CD4-positive, alpha-beta T cell treated with Interleukin-15 for 4 hours (primary cell): ENCODE measurements at places on chromosomes 12 and 14.

DNA sequence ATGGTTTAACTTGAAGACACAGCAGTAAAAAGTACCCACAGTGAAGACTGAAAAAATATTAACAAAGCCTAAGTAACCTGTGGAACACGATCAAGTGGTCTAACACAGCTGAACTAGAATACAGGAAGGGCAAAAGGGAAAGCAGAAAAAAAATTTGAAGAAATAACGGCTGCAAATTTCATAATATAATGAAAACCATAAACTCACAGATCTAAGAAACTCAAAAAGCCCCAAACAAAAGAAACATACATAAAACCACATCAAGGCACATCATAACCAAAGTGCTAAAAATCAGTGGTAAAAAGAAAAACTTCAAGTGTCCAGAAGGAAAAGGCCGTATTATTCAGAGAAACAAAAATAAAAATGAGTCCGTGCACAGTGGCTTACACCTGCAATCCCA lies 30.9 kb downstream of the SPPL3 start:
- no peak for DNase-seq

DNA sequence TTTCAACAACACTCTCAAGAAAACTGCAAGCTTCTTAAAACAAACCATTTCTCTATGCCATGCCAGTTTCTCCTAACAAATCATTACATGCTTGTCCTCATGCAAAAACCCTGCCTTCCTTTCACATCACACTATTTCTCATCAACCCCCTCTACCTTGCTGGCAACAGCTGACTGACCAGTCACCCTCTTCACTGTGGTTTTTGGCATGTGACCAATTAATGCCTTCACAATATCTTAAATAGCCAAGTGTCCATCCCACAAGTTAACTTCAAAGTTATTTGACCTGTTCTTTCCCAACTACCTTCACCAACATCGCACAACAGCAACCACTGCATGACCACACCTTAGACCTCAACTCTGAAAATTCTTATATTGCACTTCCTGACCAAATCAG lies 159.6 kb downstream of the CEP128 start:
- no peak for DNase-seq

DNA sequence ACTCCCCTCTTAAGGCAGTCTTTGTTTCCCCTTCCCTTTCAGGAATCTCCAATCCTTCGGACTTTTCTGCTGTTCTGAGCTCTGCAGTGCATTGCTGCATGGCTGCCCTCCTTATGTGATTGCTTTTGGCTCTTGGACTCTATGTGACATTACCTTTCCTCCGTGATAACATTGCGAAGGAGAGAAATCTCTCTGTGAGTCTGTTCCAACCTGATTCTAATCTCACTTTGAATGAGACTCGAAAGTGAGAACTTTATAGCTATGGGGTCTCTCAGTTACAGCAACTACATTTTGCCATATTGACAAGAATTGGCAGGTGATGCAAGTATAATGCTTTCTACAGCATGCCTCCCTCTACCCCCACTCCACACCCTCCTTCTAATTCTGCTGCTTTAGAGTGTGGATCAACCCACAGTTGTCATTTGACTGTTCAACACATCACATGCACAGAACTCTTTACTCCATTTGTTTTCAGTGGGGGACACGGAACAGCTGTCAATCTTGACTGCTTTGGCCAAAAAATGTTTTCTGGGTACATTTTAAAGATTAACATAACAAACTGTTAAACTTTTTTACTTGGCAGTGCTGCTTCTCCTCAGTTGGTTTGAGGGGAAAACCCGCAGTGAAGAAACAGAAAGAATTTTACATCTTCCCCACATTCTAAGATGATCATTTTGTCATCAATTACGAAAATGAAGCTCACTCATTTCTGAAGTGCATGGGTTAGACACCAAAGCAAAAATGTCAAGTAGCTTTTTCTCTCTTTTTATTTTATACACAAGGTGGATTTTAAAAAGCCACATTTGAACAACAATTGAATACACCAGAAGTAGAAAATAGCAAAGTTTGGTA lies 125.5 kb upstream of the RMST start:
- DNase-seq = no peak

GRCh38 chr12:104024348-104024747 lies 25.6 kb downstream of the GLT8D2 start:
- no peak for DNase-seq

DNA sequence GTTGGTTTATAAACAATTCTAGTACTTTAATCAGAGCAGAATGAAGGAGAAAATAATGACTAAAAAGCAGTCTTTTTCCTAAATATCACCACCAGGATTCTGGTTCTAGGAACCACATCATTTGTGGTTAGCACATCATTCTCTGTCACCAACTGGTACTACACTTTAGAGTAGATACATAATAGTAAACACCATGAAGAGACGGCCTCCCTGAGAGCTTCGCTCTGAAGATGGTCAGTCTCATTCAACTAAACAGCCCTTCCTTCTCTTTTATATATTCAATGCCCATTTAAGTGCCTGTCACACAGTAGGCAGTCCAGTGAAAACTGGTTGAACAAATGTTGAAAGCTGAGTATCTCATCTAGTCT lies 10.9 kb downstream of the SLC38A2 start:
- DNase-seq = no peak

GRCh38 chr12:113425960-113426453 lies 3.8 kb downstream of the SDSL start:
- no peak for DNase-seq

GRCh38 chr14:66081594-66082376 lies 404.4 kb upstream of the CCDC196 start:
- no peak for DNase-seq

GRCh38 chr12:113152835-113153814 lies 3.6 kb downstream of the CFAP73 start:
- peak; percentile 46 for DNase-seq

- no peak for DNase-seq
These were observed 26.2 kb upstream of the MANSC4 start for GRCh38 chr12:27806259-27806658.

DNA sequence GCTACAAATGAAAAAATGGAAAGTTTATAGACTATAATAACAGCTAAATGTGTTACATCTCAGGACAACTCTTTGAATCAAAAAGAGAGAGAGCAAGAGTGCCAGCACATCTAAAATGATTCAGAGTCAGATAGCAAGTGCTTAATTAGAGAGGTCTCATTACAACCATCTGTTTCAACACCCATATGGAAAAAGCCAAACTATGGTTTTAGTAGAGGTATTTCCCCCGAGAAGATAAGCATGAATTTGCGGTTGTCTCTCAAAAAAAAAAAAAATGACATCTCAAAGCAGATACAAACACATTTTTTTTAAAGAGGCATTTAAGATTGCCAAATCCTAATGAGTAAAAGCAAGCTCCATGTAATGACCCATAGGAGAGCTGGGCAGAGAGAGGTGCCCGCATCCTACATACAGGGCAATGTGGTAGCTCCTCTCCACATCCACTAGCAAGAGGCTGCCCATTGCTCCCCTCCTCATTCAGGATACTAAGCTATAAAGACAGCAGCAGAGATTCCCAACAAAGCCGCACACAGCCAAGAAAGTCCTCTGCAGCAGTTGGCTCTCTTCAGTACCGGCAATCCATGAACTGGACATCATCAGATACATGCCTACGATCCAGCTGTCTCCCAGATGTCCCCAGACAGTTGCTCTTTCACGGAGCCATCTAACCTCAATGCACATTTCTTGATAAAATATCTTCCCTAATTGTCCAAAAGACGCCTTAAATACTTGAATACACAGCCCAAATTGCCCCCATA lies 100.4 kb downstream of the EFCAB11 start:
- DNase-seq = no peak

GRCh38 chr12:122725452-122726079 lies 5.1 kb downstream of the HCAR1 start:
- DNase-seq = no peak

DNA sequence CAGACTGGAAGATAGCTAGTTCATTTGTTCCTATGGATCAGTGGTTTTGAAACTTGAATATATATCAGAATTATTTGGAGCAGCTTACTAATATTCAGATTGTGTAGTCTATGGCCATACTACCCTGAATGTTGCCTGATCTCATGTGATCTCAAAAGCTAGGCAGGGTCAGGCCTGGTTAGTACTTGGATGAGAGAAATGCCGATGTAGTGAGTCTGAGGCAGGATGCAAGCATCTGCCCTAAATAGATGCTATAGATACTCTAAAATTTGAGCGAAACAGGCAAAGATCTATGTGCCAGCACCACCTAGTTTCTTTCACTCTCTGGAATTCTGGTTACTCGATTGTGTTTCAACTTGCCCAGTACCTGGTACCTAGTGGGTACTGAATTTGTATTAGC lies 40.9 kb downstream of the FRMD6 start:
- no peak for DNase-seq

DNA sequence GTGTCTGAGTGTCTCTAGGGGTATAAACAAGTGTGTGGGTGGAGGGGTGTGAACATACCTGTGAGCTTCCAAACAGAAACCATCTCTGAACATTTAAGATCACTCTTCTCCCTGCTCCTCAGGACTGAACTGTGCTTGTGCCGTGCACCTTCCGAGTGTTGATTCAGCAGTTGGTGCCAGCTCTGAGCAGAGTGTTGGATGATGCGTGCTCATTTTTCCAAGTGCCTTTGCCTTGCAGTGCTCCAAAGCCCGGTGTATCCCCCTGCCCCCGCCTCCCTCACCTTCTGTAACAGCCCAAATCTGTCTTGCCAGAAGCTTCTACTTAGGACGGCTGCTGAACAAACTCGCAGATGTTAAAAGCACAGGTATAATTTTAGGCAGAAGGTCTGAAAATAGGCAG lies 4.4 kb downstream of the WSCD2 start:
- DNase-seq = no peak

DNA sequence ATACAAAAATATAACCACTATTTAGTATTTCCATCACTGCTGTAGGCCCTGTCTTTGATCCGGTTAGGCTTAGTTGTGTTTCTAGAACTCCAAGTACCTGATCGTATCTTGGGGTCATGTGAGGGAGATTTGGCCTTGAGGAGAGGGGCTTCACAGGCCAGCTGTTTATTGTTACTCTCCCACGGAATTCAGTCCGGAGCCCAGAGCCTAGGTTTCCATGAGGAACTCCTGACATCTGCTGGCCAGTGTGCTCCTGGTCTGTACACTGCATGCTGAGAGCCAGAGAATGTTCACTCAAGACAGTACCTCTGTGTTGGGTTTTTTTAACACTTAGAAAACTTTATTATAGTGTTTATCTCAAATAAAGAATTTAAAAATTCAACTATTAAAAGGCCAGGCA lies 341.0 kb upstream of the TMEM132C start:
- no peak for DNase-seq

GRCh38 chr12:62919838-62920237 lies 15.1 kb downstream of the PPM1H start:
- DNase-seq = no peak

DNA sequence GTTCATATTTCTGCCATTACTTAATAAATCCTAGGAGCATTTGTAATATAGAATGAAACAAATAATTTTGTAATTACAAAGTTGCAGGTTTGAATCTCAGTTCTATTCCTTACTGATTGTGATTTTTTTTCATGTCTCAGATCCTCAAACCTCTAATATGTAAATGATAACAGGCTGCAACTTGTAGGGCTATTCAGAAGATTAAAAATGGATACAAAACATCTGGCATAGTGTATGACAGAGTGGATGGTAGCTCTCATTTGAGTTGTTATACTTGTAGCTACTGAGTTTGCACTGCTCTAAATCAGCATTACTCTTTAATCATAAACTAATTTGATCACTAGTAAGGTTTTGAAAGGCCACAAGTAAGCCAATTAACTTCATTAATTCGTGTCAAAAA lies 406.3 kb upstream of the MGAT4C start:
- DNase-seq = no peak

- no peak for DNase-seq
These were observed 33.9 kb downstream of the ARF6 start for GRCh38 chr14:49926803-49927202.

GRCh38 chr12:22802883-22803630 lies 178.1 kb downstream of the ETNK1 start:
- no peak for DNase-seq

GRCh38 chr14:24243336-24243836 lies 963 bp upstream of the TINF2 start:
- no peak for DNase-seq

GRCh38 chr14:90487462-90487861 lies 90.6 kb downstream of the CALM1 start:
- DNase-seq = no peak

- DNase-seq = no peak
These were observed 10.7 kb downstream of the TCTN2 start for GRCh38 chr12:123681605-123682004.

- no peak for DNase-seq
These were observed 5.3 kb downstream of the FAM161B start for GRCh38 chr14:73944432-73945158.

- no peak for DNase-seq
These were observed 55.5 kb upstream of the SRSF5 start for GRCh38 chr14:69711477-69711876.

- no peak for DNase-seq
These were observed 107.1 kb downstream of the TMTC2 start for GRCh38 chr12:82793751-82794281.

DNA sequence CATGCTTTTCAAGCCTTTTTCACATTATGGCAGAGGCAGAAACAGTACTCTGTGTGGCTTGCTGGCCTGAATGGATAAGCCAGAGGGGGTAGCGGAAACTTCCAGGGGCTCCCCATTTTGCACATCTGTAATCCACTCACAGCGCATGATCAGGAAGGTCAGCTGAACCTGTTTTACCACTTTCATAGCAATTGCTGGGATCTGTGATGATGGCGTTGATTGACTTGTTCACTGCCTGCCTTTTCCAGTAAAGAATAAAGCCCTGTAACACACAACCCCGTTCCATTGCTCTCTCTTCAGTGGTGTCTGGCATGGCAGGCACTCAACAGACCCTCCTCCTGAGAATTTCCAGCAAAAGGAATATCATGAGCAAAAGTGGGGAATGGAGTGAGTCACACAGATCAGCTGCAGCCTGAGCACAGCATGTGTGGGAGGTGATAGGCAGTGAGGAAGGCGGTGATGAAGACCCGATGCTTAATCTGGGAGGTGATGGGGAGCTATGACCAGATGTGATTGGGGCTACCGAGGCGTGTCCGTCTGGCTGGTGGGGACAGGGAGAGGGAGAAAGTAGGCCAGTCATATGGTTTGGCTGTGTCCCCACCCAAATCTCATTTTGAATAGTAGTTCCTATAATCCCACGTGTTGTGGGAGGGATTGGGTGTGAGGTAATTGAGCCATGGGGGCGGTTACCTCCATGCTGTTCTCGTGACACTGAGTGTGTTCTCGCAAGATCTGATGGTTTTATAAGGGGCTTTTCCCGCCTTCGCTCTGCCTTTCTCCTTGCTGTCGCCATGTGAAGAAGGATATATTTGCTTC lies 44.7 kb upstream of the CHST11 start:
- no peak for DNase-seq

DNA sequence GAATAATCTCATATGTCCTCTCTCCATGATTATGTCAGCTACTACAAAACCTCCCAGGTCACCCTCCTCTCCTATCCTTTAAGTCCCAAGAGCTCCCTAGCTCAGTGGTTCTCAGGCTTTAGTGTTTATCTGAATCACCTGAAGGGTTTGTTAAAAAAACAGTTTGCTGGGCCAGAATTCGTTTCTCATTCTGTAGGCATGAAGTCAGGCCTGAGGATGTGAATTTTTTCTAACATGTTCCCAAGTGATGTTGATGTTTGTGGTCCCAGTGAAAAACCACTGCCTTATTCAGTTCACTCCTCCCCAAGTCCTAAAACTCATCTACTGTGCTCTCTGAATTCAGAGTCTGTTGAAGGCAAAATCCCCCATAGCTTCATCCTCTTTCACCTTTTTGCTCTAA lies 241.4 kb downstream of the ETNK1 start:
- DNase-seq = no peak
